ENCODE measurements at places on chromosomes 3 and 15.

DNA sequence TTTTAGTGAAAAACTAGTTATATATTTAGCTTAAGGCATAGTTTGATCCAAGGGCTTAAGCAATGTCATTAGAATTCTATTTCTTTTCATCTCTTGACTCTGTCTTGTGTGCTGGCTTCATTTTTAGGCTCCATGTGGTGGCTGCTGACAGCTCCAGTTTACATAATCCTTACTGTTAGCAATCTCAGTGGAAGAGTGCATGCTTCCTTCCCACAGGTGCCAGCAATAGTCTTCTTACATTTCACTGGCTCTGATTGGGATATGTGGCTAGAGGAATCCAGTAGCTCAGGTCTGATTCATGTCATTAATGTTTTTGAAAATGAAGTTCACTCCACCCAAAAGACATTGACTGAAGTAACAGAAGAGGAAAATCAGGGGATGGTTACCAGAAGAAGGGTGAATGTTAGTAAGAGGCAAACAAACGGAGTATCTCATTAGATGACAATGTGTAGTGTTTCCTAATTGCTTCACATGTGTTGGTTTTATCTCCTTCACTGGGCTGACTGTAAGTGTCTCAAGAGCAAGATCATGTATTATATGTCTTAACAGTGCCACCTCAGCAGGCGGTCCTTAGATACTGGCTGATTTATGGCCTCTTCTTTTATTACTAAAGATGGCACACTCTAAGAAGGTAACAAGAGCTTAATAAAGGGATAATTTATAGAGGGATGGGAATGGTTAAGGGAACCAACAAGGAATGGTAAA lies 25.6 kb upstream of the TCF12 start:
- no peaks in the 10 kb centered on the region for H3K4me1 ChIP-seq
- no peak for DNase-seq
- H3K27ac ChIP-seq, result no peak overlapping the region
- H3K27me3 ChIP-seq, result no peaks in the 10 kb centered on the region
- no peak overlapping the region for H3K4me3 ChIP-seq
- no peaks in the 10 kb centered on the region for H3K36me3 ChIP-seq

- H3K4me3 ChIP-seq, result no peak overlapping the region
- H3K27ac ChIP-seq, result no peak overlapping the region
- no peaks in the 10 kb centered on the region for H3K36me3 ChIP-seq
- H3K27me3 ChIP-seq, result no peaks in the 10 kb centered on the region
- no peaks in the 10 kb centered on the region for H3K4me1 ChIP-seq
Measured at GRCh38 chr3:109920749-109921148, 583.4 kb upstream of the DPPA4 start.

DNA sequence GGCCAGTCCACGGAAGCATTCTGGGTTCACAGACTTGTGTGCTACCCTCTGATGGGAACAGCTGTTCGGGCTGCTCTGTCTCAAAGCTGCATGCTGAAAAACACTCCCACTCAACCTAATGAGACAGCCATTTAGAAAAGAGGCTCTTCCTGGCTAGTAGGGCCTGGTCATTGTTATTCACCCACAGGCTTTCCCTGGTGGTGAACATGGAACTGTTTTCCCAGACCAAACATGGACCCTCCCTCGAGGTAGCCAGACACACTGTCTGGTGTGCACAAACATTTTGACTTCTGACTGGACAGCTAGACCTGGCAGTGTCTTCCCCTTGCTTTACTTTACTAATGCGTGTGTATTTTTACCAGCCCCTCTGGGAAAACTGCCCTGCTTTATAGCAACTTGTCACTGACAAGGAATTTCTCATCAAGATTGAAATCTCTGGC lies 39.0 kb downstream of the MECOM start:
- no peak for DNase-seq
- H3K27me3 ChIP-seq, result no peaks in the 10 kb centered on the region
- no peak overlapping the region for H3K27ac ChIP-seq

DNA sequence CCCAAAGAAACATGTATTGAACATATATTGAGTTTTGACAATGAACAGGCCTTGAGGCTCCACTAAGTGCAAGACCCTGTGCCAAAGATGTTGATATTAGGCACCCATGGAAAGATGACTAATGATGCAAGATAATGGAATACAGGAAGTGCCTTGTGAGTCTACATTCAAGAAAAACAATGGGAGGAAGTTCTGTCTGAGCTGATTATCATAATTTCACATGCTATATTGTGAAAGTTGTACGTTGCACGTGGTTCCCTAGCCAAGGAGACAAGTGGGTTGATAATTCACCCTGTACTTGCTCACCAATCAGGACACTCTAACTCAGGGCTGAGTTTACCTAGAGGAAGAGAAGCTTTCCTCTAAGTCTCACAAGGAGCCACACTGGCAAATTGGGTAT lies 186.9 kb upstream of the STAC start:
- no peaks in the 10 kb centered on the region for H3K27me3 ChIP-seq
- no peaks in the 10 kb centered on the region for H3K4me1 ChIP-seq
- H3K27ac ChIP-seq, result no peak overlapping the region
- DNase-seq, result no peak
- H3K36me3 ChIP-seq, result no peaks in the 10 kb centered on the region

DNA sequence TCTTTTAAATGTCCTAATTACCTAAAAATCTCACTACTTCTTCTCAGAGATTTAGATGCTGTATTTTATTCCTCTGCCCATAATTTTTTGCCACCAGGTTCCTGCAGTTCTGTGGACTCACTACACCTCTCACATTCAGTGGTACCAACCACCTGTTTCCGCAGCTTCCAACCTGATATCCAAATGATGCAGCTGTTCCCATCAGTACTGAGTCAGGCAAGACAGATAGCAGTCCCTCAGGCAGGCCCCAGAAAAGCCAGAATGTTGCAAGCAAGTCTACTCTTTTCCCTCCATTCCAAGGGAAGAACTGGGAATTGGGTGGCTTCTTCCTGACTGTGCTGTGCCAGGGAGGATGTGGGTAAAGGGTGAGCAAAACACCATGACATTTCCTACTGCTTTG lies 39.0 kb downstream of the MNS1 start:
- H3K4me3 ChIP-seq, result no peak overlapping the region
- H3K4me1 ChIP-seq, result no peaks in the 10 kb centered on the region
- peaks cover 9% of the 10 kb centered on the region for H3K36me3 ChIP-seq
- H3K27me3 ChIP-seq, result no peaks in the 10 kb centered on the region
- DNase-seq, result no peak

DNA sequence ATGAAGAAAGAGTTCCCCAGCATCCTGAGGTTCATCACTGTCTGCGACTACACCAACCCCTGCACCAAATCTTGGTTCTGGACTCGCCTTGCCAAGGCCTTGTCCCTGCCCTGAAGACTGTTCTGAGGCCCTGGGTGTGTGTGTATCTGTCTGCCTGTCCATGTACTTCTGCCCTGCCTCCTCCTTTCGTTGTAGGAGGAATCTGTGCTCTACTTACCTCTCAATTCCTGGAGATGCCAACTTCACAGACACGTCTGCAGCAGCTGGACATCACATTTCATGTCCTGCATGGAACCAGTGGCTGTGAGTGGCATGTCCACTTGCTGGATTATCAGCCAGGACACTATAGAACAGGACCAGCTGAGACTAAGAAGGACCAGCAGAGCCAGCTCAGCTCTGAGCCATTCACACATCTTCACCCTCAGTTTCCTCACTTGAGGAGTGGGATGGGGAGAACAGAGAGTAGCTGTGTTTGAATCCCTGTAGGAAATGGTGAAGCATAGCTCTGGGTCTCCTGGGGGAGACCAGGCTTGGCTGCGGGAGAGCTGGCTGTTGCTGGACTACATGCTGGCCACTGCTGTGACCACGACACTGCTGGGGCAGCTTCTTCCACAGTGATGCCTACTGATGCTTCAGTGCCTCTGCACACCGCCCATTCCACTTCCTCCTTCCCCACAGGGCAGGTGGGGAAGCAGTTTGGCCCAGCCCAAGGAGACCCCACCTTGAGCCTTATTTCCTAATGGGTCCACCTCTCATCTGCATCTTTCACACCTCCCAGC lies 2.9 kb downstream of the MYD88 start:
- H3K27ac ChIP-seq, result no peak overlapping the region
- peaks cover 8% of the 10 kb centered on the region for H3K36me3 ChIP-seq
- no peaks in the 10 kb centered on the region for H3K27me3 ChIP-seq
- no peak for DNase-seq
- no peak overlapping the region for H3K4me3 ChIP-seq

GRCh38 chr3:165852191-165852590 lies 15.0 kb upstream of the BCHE start:
- DNase-seq, result no peak
- no peak overlapping the region for H3K27ac ChIP-seq

- no peak overlapping the region for H3K27ac ChIP-seq
- no peaks in the 10 kb centered on the region for H3K36me3 ChIP-seq
- DNase-seq, result no peak
- H3K4me3 ChIP-seq, result no peak overlapping the region
- no peaks in the 10 kb centered on the region for H3K4me1 ChIP-seq
Measured at GRCh38 chr15:84057714-84058331, 177.8 kb upstream of the GOLGA6L4 start.

- H3K4me3 ChIP-seq, result no peak overlapping the region
- no peak overlapping the region for H3K27ac ChIP-seq
- H3K4me1 ChIP-seq, result no peaks in the 10 kb centered on the region
- no peaks in the 10 kb centered on the region for H3K27me3 ChIP-seq
Measured at GRCh38 chr3:11080492-11080891, 73.8 kb upstream of the HRH1 start.

DNA sequence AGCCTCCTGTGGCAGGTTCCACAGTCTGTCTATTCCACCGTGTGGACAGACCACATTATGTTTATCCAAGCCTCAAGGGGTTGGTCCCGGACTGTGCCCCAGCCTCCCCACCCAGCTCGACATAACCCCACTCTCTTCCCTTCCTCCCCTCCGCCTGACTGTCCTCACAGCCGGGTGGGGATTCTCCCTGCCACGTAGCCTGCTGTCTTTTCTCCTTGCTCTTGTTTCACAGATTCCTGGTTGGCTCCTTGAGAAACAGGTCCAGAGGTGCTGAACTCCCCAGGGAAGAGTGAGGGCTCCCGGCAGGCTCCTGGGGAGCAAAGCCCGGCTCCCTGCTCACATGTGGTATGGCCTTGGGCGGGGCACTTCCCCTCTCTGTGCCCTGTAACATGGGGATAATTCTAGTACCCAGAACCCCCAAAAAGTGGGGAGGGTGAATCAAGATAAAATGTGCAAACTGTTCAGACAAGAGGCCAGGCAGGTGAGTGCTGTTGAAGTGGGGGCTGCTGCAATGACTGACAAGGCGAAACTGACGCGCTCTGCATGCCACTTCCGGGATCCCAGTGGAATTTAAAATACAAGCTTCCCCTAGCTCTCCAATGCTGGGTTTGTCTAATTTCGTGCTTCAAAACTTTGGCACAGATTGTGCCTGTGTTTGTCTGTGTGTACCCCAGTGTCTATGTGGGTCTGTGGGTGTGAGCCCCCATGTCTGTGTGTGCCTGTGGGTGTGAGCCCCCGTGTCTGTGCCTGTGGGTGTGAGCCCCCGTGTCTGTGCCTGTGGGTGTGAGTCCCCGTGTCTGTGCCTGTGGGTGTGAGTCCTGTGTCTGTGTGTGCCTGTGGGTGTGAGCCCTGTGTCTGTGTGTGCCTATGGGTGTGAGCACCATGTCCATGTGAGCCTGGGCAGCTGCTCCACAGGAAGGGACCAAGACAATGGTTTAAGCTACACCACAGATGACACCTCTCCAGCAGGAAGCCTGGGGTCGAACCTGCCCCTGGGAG lies 160.6 kb upstream of the IQSEC1 start:
- no peaks in the 10 kb centered on the region for H3K4me1 ChIP-seq
- H3K27ac ChIP-seq, result no peak overlapping the region
- H3K4me3 ChIP-seq, result no peak overlapping the region
- no peak for DNase-seq
- H3K27me3 ChIP-seq, result peaks cover 45% of the 10 kb centered on the region

GRCh38 chr3:147755310-147755709 lies 346.1 kb downstream of the ZIC1 start:
- H3K4me3 ChIP-seq, result no peak overlapping the region
- H3K36me3 ChIP-seq, result no peaks in the 10 kb centered on the region
- DNase-seq, result no peak
